Stimulated activated CD4-positive, alpha-beta T cell treated with anti-CD3 and anti-CD28 coated beads, Interleukin-1b, Interleukin-23, amount 100 ng/mL, for 24 hours (primary cell): ENCODE measurements at places on chromosomes 13 and 19.

DNA sequence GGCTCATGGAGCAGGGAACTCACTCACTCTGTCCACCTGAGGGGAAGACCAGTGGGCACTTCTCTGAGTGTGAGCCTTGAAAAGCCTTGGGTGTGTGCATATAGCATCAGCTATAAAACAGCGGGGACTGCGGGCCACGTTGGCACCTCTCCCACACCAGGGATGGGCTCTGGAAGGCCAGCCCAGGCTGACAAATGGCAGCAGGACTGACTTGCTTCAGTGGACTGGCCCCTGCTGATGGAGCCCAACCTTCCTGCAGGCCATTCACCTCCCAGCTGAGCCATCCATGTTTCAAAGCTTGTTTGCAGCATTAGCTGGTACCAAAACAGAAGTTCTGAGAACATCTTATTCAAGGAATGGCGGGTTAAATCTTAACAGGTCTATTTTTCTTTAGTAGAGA, 21.0 kb downstream of the TSHZ3 start:
- no peak for DNase-seq

DNA sequence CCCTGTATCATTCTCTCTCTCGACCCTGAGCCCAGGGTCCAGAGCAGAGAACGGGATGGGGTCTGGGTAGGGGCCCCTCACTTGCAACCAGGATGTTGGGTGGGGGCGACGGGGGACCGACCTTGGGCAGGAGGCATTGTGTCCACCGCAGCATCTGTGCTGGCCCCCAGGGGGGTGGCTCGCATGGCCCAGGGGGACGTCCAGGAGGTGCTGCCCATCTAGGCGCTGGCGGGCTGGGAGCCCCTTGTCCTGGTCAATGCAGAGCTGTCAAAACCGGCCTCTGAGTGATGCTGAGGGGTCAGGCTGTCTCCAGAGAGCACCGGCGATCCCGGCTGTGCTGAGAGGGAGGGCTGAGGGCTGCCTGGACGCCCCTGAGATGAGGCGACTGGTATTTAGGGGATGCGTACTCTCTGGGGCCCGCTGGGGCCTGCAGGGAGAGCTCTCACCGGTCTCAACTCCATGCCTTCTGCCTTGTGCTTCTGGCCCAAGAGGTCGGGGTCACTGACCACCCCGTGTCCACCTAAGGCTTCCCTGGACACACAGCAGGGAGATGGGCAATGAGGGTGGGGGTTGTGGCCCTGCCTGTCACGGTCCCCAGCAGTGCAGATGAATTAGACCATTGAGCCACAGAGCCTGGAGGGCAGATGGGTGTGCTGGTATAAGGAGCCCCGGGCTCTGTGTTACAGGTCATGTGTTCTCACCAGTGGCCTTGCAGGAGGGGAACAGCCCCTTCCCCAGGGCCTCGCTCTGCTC, 8.6 kb downstream of the RPS9 start:
- no peak for DNase-seq

- DNase-seq: no peak
Measured at GRCh38 chr19:12801466-12802266, at the start of the genes PRDX2 and THSD8. Gene PRDX2 (minus strand): TSS chr19:12801800. CDS start chr19:12801261, 539 bp downstream. Gene THSD8 (plus strand): TSS chr19:12802069. CDS start chr19:12802072, 3 bp downstream.

GRCh38 chr13:67620665-67621064, 390.5 kb upstream of the PCDH9 start:
- DNase-seq: no peak

GRCh38 chr19:369876-370275, 25.3 kb upstream of the MIER2 start:
- DNase-seq: no peak

GRCh38 chr13:85650613-85651012, 148.6 kb downstream of the SLITRK6 start:
- no peak for DNase-seq

DNA sequence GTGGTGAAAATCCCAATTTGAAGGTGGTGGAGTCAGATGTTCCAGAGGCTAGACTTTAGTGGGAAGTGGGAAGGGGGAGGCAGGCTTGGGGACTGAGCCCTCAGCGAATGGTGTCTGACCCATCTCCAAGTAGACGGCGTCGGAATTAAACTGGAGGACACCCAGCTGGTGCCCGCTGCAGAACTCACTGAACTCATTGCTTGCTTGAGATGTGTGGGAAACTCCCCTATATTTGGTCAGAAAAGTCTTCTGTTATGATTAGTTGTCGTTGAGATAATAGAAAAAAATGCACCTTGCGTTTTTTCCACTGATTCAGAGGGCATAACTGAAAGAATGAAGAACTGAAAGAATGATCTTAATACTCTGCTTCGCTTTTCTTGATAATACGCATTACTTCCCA, 871 bp upstream of the ZNF583 start:
- DNase-seq: no peak
